ENCODE measurements at places on chromosomes 12 and 14.

GRCh38 chr14:78927261-78927660 lies 757.1 kb downstream of the NRXN3 start:
- H3K27ac ChIP-seq: no peak overlapping the region
- H3K4me1 ChIP-seq: no peaks in the 10 kb centered on the region
- H3K4me3 ChIP-seq: no peak overlapping the region
- no peaks in the 10 kb centered on the region for H3K27me3 ChIP-seq

DNA sequence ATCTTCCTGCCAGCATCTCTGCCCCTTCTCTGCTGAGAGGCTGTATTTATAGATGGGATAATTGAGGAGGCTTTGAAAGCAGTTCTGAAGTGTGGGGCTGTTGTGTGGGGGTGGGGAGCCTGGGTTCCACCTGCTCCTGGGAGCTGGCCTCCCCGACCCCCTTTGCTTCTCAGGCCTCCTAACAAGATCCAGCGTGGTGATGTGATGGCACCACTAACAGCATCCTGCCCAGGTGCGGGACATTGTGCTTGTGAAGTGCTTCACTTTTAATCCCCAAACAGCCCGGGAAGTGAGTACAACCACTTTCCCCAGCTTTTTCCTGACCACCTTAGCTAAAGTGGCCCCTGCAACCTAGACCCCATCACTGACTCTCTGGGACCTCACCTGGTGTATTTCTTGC lies 95.1 kb upstream of the NRXN3 start:
- no peaks in the 10 kb centered on the region for H3K4me1 ChIP-seq
- H3K4me3 ChIP-seq: no peak overlapping the region
- no peak overlapping the region for H3K27ac ChIP-seq
- H3K36me3 ChIP-seq: no peaks in the 10 kb centered on the region

DNA sequence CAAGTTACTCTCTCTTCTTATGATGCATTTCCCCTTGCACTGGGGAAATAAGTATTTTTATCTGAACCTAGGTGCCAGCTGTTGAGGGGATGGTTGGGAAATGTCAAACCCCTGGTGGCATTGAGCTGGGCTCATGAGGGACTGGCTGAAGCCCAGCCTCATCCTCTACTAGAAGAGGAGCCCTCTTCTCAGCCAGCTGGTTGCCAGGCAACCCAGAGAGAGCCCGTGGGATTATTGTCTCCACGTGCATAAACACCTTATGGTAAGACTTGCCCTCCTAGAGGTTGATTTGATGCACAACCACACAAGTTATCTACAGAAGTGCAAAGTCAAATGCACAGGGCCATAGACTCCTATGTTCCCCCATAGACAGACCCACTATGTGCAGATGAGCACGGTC lies 89.8 kb downstream of the WSCD2 start:
- no peak overlapping the region for H3K27ac ChIP-seq
- no peaks in the 10 kb centered on the region for H3K4me1 ChIP-seq
- H3K4me3 ChIP-seq: no peak overlapping the region

DNA sequence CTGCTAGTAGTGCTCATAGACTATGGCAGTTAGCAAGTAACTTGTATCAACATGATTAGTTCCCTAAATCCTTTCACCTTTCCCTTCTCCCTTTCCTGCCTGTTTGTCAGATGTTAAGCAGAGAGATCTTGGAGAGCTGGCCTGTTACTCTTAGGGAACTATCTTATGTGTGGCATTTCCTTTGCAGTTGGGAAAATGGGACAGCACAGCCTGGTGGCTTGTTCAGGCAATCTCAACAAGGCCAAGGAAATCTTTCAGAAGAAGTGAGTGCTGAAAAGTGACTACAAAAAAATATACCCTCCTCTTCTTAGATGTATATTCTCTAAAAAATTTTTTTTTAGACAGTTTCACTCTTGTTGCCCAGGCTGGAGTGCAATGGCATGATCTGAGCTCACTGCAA lies 7.4 kb downstream of the PARP2 start:
- H3K27me3 ChIP-seq: no peaks in the 10 kb centered on the region
- DNase-seq: no peak
- H3K4me1 ChIP-seq: no peaks in the 10 kb centered on the region

GRCh38 chr12:119068129-119068856 lies 87.0 kb downstream of the SRRM4 start:
- no peak overlapping the region for H3K4me3 ChIP-seq
- H3K36me3 ChIP-seq: no peaks in the 10 kb centered on the region
- peaks cover 9% of the 10 kb centered on the region for H3K27me3 ChIP-seq
- DNase-seq: no peak
- no peaks in the 10 kb centered on the region for H3K4me1 ChIP-seq
- no peak overlapping the region for H3K27ac ChIP-seq

GRCh38 chr12:27031531-27031930 lies 9.2 kb downstream of the MED21 start:
- H3K27me3 ChIP-seq: no peaks in the 10 kb centered on the region
- no peaks in the 10 kb centered on the region for H3K4me1 ChIP-seq
- H3K27ac ChIP-seq: no peak overlapping the region
- peaks cover 40% of the 10 kb centered on the region for H3K36me3 ChIP-seq
- DNase-seq: no peak

DNA sequence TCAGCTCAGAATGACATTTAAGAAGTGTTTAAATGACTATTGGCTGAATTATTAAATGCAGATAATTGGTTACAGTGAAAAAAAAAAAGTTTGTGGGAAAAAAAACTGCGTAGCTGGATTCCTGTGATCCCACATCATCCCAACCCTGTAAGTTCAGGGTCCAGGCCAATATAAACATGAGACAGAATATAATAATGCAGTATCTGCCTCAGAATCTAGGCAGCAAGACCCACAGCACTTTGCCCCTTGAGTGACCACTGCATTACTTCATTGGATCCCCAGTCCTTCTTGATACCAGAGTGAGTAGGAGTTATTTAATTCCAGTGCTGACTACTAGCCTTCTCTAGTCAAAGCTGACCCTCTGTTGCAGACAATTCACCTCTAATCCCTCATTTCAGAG lies 272.6 kb downstream of the CCER1 start:
- H3K36me3 ChIP-seq: no peaks in the 10 kb centered on the region
- H3K27me3 ChIP-seq: no peaks in the 10 kb centered on the region
- H3K4me3 ChIP-seq: no peak overlapping the region

GRCh38 chr12:59186451-59186850 lies 266.1 kb upstream of the LRIG3 start:
- H3K27ac ChIP-seq: no peak overlapping the region
- H3K4me3 ChIP-seq: no peak overlapping the region
- no peaks in the 10 kb centered on the region for H3K36me3 ChIP-seq
- H3K4me1 ChIP-seq: no peaks in the 10 kb centered on the region

DNA sequence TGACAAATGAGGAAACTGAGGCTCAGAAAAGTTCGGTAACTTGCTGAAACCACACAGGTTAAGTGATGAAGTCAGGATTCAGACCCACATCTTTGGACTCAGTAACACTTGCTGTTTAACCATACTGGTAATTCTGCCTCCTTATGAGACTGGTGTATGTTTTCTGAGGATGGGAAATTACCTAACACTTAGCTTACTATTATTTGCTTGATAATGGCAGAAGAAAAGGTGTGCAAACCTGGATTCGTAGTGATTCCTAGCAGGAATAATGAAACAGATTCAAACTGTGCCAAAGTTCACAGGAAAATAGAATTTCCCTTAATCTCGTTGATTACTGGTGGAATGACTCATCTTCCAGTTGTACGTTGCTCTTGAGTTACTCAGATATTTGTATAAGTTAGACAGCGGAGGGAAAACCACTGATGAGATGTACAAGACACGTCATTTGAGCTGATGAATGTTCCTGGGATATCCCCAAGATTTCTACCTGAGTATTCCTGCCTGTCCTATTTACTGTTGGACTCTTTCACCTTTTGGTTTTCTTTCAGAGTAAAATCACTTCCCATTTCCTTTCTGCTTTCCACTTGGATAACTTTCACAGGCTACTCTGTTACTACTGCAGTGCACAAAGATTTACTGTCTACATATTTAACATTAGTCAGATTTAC lies 37.5 kb downstream of the PRORP start:
- H3K4me1 ChIP-seq: peaks cover 9% of the 10 kb centered on the region
- no peak overlapping the region for H3K27ac ChIP-seq
- DNase-seq: no peak

GRCh38 chr12:4203772-4204376 lies 69.7 kb upstream of the CCND2 start:
- H3K36me3 ChIP-seq: no peaks in the 10 kb centered on the region
- no peaks in the 10 kb centered on the region for H3K27me3 ChIP-seq
- peaks cover 49% of the 10 kb centered on the region for H3K4me1 ChIP-seq

GRCh38 chr12:14937689-14938088 lies 648 bp downstream of the ERP27 start:
- peaks cover 19% of the 10 kb centered on the region for H3K4me1 ChIP-seq
- H3K27me3 ChIP-seq: no peaks in the 10 kb centered on the region
- peaks cover 40% of the 10 kb centered on the region for H3K36me3 ChIP-seq
- no peak for DNase-seq
- no peak overlapping the region for H3K4me3 ChIP-seq

All from stimulated activated naive B cell treated with anti-CD40 and anti-IgM and Interleukin-4, amounts not matched to agents 10 μg/mL and 1 μg/mL and 100 μg/mL, for 72 hours (primary cell).